H1 (cell line): ENCODE measurements at places on chromosomes 13 and 19.
A peak's percentile ranks its signal among the peaks of the same experiment; 100 is the strongest.

DNA sequence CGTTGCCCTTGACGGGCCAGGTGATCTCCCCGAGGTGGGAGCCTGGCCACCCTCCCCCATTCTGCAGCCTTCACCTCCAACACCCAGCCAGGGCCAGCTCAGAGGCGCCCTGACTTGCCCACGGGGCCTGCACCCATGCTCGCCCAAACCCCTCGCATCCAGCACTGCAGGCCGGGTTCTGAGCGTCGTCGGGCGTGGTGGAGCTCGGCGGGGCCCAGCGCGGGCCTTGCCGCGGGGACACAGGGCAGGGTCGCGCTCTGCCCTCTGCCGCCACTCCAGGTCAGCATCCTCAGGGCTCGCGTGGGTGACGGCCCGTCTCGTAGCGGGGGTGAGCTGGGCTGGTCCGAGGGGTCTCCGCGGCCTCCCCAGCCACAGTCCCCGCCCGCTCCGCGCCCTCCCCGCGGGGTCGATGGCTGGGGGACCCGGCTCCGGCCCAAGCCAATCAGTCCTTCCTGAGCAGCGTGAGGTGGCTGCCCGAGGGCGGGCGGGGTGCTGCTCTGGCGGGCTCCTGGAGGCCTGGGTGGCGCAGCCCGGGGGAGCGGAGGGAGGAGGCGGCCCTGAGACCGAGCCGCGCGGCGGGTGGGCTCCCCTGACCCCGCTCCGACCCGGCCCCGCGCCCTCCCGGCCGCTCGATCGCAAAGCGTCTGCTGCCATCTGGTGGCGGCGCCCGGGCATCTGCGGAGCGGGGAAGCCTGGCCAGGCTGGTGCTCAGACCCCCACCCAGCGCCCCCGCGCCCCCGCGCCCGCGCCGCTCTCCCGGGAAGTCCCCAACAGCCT lies 61.4 kb downstream of the CCNE1 start:
- DNase-seq, result no peak

DNA sequence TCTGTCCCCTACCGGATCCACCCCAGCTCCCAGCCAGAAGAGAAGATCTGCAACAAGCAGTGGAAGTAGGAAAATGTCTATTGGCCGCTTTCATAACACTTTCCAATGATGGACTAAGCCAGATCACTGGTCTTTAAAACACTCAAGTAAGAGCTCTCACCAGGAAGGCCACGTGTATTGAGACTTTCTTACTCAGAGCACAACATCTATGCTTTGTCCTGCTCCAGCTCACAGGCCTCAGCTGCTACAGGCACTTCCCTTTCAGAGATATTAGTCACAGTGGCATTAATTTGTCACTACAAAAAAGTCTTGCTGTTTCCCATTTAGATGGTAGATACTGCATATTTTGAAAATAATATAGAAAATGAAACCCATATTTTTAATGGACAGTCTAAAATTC lies 164.2 kb downstream of the ABCC4 start:
- DNase-seq, result no peak

GRCh38 chr13:113546571-113547237 lies 37.8 kb upstream of the TFDP1 start:
- no peak for DNase-seq

DNA sequence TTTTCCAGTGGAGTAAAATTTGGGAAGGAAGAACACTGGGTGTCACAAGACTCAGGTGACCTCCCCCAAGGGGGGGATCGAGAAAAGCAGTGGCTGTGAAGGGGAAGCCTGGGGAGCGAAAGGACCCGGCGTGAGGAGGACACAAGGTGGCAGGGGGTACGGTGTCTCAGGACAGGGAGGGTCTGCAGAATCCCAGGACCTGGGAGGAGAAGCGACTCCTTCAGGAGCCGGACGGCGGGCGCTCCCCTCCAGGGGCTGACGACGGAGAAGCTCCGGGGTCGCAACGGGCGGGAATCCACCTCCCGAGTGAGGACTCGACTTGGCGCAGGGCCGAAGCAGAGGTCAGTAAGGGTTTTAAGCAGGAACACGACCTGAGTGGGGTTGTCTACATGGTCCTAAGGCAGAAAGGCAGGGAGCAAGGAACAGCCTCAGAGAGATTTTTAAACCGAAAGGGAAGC lies 529 bp downstream of the ZNF836 start:
- peak; percentile 73 for DNase-seq

DNA sequence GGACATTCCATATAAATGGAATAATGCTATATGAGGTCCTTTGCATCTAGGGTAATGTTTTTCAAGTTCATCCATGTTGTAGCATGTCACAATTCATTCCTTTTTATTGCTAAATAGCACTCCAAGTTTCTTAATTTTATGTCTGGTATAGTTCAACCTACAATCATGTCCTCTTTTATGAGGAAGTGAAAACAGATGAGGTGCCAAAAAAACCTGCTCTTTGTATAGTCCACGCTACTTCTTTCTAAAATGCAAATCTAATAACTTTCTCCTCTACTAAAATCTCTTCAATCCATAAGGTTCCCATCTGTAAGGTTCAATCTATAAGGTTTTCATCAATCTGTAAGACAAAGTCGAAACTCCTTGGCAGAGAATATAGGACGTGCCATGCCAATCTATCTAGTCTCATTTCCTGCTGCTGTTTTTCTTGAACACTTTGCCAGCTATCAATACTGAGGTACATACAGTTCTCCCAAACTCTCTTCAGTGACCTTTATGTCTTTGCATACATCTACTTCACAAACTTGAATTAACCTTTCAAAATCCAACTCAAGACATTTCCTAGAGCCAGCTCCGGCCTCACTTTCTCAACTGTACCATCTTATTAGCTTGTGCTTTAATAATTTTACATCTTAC lies 33.7 kb downstream of the INTS6 start:
- DNase-seq, result no peak

GRCh38 chr19:34806976-34807860 lies 34.2 kb upstream of the ZNF599 start:
- DNase-seq, result no peak
